Stomach (tissue), 19 donors: ENCODE measurements at places on chromosomes 13 and 19.

- no peak for DNase-seq
These were observed 64.4 kb downstream of the B3GLCT start for GRCh38 chr13:31264151-31264550.

DNA sequence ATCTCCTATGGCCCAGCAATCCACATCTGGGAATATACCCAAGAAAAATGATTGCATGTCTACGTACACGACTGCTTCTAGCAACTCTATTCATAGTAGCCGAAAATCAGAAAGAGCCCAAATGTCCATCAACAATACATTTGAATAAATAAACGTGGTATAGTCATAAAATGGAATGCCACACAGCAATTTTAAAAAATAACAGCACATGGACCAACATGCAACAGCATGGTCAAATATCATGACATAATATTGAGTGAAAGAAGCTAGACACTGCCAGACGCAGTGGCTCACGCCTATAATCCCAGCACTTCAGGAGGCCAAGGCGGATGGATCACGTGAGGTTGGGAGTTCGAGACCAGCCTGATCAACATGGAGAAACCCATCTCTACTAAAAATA lies 16.3 kb downstream of the TEX101 start:
- no peak for DNase-seq

DNA sequence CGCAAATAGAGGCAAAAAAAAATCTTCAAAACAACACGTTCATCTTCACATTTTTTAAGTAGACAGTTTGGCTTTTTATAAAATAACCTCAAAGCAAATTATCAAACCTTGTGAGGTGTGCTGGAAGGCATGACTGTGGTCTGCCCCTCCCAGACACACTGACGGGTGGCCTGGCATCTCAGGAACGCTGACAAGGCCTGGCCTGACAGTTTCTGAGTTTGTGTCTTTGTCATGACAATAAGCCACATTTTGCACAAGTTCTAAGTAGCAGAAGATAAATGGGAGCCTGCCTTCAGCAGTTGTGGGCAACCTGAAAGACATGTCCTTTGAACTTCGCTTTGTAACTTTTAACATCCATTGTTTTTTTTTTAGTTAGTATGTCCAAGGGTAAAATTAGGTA lies 38.5 kb downstream of the SOX21 start:
- DNase-seq: no peak

- DNase-seq: no peak
These were observed 800.1 kb upstream of the PCDH9 start for GRCh38 chr13:68030152-68030809.

DNA sequence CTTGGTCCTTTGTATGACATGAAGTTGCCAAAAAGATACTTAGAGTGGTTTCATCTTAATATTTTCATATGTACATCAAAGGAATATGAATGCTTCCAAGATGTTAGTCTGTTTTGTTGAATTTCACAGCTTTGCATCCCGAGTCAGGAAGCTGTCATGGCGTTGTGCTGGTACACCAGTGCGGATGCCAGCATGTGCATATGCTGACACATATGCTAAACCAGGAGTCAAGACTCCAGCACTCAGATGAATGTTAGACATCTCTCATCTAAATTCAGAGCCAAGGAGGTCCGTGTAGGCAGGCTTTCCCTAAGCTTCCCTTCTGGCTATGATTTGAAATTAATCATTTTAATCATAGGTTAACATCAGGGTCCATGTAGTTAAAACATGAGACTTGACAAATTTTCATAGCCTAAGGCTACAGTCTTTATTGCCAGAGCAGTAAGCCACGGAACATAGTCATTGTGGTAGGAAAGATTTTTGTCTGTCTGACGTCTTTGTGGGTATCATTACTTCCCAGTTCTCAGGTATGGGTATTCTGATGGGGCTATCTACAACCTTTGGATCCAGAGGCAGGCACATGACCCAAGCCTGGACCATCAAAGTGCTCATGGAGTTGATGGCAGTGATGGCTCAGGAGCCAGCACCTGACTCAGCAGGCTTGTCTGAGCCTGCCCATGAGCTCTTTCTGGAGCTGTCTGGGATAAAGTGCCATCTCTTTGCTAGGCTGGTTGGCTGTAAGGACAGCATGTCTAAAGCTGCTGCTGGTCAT lies 246.1 kb downstream of the KCNRG start:
- DNase-seq: no peak

GRCh38 chr19:13985771-13986347 lies 20.3 kb downstream of the RFX1 start:
- DNase-seq: no peak

GRCh38 chr19:18904334-18905057 lies 8.5 kb upstream of the CERS1 start:
- DNase-seq: no peak

DNA sequence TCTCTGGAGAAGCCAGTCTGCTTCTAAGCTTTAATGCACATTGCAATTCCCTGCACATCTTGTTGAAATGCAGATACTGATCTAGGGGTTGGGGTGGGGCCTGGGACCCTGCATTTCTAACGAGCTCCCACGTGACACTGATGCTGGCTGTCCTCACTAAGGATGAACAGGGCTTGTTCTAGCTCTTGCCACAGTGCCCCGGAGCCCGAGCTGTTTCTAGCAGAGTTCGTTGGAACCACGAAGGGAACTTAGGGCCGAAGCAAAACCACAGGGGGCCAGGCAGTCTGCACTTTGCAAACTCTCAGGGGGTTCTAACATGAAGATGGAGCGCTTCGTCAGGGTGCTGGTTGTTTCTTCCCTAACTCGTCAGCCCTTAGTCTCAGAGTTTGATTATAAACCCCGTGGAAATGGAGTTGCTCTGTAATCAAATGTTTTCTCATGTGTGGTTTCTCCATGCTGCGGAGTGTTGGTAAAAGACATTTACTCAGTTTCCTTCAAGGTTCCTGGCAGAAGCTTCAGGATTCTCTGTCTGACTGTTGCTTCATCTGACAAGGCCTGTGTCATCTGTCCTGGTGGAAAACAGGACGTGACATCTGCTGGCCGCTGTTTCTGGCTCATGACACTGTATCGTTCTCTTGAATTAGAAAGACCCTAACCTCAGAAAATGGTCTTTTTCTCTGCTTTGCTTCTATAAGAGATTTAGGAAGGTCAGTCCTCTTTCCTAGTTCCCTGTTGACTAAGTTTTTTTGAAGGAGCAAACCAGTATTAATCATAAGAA lies 221.5 kb downstream of the TEX29 start:
- DNase-seq: no peak

- DNase-seq: no peak
These were observed 1.5 kb downstream of the NEK5 start for GRCh38 chr13:52127378-52127777.

GRCh38 chr19:58353717-58354477 lies 605 bp upstream of the A1BG start:
- no peak for DNase-seq

DNA sequence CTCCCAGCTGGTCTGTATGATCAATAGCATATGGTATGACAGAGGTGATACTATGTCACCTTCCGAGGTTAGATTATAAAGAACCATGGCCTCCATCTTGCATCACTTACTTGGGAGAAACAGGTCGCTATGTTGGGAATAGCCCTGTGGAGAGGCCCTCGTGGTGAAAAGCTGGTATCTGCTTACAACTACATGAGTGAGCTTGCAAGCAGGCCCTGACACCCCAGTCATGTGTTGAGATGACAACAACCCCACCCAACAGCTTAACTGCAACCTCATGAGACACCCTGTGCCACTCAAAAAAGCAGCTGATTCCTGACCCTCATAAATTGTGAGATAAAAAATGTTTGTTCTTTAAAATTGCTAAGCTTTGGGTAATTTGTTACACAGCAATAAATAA lies 18.8 kb downstream of the MTRF1 start:
- no peak for DNase-seq

- no peak for DNase-seq
These were observed 15.1 kb downstream of the PLK5 start for GRCh38 chr19:1538978-1539377.

GRCh38 chr13:61138857-61139256 lies 276.8 kb downstream of the PCDH20 start:
- no peak for DNase-seq

DNA sequence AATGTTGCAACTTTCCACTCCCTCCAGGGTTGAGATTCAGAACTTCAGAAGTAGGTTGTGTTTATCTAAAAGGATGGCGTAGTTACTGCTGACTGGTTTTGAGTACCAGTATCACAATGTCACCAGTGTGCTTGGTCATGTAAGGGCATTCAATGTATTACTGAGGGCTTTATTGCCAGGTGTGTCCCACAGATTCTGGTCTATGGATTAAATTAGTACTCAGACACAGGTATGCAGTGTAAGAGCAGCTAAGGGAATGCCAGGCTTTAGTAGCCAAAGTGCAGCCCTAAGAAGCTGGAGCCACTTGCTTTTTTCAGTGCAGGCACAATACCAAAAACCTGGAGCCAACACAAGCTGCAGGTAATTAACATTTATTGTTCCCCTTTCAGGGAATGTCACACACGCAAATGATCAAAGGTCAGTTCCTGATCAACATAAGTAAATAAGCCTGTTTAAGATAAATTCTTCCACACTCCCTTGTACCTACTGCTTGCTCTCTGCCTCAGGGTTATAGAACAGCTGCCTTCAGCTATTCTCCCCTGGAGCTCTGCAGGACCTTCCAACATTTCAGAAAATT lies 130.1 kb upstream of the ZNF91 start:
- no peak for DNase-seq

DNA sequence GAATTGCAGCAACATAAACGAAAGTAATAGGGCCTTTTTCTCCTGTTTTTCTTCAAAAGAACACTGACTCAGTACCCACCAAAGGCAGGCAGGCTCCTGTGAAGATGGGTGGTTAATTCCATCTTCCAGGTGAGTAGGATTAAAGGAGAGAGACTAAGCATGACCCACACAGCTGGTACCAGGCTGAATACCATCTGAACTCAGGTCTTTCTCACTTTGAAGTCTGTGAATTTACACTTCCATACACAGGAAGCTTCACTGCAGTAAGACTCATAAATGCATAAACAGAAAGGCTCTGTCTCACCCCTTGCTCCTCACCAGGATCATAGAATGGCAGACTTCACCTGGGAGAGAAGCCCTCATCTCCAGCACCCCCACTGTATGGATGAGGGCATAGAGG lies 194.6 kb downstream of the KLF12 start:
- DNase-seq: no peak

DNA sequence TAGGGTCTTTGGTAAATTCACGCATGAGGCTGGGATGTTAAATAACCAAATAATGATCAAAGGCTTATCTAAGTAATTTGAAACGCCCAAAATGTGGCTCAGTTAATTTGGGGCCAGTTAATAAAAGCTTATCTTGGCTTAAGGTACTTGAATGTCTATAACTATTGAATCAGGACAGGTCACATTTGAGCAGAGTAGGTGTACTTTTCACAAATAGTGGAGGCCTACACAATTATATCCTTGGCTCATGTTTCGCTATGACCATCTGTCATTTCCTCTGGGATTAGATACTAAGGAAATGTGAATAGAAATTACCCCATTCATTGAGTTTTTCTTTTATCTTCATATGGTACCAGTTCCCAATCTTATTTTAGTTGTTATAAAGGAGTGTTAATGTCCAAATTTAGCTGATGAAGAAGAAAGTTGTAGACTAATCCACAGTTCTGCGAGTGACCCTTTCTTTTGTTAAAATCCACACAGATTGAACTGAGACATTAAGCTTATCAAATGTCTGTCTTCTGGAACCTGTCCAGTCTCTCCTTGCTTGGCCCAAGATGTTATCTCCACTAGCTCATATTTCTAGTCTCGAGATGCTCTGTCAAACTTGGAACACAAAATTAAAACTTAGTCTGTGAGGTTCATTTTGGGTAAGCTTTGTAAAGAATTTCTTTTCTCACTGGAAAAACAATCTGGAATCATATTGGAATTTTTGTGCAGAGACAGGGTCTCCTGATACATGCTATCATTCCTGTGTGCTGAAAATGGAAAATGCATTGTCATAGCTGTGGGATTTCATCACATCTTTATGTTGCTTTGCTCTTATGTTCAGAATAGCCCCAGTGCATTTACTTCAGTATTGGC lies 31.0 kb downstream of the SLAIN1 start:
- no peak for DNase-seq

GRCh38 chr19:1276628-1277022 lies 1.3 kb downstream of the FAM174C start:
- DNase-seq: no peak

GRCh38 chr13:59533561-59534555 lies 629.9 kb downstream of the DIAPH3 start:
- peak; percentile 25 for DNase-seq

- DNase-seq: peak; percentile 93
These were observed 5.5 kb upstream of the EMP3 start for GRCh38 chr19:48319647-48320541.

GRCh38 chr13:109361562-109362289 lies 424.7 kb downstream of the IRS2 start:
- DNase-seq: no peak

GRCh38 chr13:110182461-110182860 lies 124.5 kb downstream of the COL4A1 start:
- DNase-seq: no peak

DNA sequence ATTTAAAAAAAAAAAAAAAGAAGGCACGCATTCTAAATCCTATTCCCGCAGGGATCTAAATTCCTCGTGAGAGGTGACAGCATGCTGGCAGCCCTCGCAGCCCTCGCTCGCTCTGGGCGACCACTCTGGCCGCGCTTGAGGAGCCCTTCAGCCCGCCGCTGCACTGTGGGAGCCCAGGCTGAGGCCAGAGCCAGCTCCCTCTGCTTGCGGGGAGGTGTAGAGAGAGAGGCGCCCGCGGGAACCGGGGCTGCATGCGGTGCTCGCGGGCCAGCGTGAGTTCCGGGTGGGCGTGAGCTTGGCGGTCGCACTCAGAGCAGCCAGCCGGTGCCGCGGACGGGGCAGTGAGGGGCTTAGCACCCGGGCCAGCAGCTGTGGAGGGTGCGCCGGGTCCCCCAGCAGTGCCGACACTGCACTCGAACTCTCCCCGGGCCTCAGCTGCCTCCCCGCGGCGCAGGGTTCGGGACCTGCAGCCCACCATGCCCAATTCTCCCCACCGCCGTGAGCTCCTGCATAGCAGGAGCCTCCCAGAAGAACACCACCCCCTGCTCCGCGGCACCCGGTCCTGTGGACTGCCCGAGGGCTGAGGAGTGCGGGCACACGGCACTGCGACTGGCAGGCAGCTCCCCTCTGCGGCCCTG lies 553.9 kb downstream of the LMO7 start:
- no peak for DNase-seq

DNA sequence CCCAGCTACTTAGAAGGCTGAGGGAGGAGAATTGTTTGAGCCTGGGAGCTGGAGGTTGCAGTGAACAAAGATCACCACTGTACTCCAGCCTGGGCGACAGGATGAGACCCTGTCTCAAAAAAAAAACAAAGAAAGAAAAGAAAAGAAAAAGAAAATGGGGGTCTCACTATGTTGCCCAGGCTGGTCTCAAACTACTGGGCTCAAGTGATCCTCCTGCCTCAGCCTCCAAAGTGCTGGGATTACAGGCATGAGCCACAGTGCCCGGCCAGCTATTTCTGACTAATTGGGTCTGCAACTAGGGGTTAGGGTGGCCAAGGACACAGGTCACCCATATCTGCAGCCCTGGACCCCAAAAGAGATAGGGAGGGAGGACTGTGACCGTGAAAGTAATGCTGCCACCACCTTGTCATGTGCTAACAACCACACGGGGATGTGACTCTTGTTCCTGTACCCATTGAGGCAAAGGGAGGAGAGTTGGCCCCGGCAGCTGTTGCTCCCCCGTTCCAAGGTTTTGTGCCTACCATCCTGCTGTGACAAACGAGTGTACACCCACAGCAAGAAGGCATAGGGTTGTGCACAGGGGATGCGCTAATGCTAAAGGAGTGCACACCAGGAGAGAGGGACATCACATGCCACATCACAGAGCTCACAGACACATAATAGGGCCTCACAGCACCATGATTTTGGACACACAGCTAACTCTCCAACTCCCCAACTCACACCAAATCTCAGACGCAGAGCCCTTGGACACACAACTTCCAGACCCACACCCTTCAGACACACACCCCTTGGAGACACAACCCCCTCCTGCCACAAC lies 619 bp downstream of the MEF2B start:
- no peak for DNase-seq
